ENCODE measurements at places on chromosomes 6 and 20. TPM values are rescaled to one million over a fixed set of nuclear protein-coding genes. Genes with fewer than 3 reads are reported as not detected.

ANGPT4 gene
- total RNA-seq = 5.7 TPM

HSPA1L gene
- not detected for total RNA-seq

- DNase-seq = no peak
- no peaks in the 10 kb centered on the region for H3K27me3 ChIP-seq
- H3K4me1 ChIP-seq = no peaks in the 10 kb centered on the region
- no peak overlapping the region for H3K27ac ChIP-seq
- no peak overlapping the region for H3K4me3 ChIP-seq
- no peaks in the 10 kb centered on the region for H3K36me3 ChIP-seq
Measured at GRCh38 chr20:20214757-20215275, 153.1 kb upstream of the INSM1 start.

GRCh38 chr20:4563534-4563933 is 158.2 kb upstream of the PRND start:
- no peaks in the 10 kb centered on the region for H3K36me3 ChIP-seq
- H3K4me1 ChIP-seq = no peaks in the 10 kb centered on the region
- no peak for DNase-seq
- H3K27ac ChIP-seq = no peak overlapping the region
- H3K4me3 ChIP-seq = no peak overlapping the region

DNA sequence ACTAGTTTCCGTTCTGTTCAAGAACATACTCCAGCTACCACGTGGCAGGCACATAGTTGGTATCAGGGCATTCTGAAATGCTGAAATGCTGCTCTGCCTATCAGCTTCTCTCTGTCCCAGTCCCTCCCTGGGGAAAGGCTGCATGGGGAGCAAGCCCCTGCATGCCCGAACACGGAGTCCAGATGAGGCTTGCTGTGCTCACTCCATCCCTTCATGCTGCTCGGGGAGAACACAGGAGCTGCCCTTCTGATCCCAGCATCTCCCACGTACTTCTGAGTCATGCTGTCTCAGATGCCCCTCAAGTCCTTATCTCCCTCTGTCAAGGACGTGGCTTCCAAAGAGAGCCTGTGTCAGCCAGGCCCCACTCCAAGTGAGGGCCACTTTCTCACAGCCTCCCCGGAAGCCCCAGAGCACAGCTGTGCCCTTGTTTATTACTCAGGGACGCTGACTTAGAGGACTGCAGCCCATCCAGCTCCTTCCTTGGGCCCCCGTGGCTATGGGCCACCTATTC is 29.4 kb downstream of the THBS2 start:
- H3K27ac ChIP-seq = peak overlapping the region; percentile 77
- H3K4me1 ChIP-seq = peaks cover 10% of the 10 kb centered on the region
- H3K4me3 ChIP-seq = no peak overlapping the region
- peaks cover 92% of the 10 kb centered on the region for H3K36me3 ChIP-seq
- no peak for DNase-seq
- no peaks in the 10 kb centered on the region for H3K27me3 ChIP-seq

- H3K4me3 ChIP-seq = no peak overlapping the region
- peaks cover 64% of the 10 kb centered on the region for H3K36me3 ChIP-seq
- H3K27me3 ChIP-seq = no peaks in the 10 kb centered on the region
Measured at GRCh38 chr6:44397424-44398164, 10.1 kb downstream of the CDC5L start.

DNA sequence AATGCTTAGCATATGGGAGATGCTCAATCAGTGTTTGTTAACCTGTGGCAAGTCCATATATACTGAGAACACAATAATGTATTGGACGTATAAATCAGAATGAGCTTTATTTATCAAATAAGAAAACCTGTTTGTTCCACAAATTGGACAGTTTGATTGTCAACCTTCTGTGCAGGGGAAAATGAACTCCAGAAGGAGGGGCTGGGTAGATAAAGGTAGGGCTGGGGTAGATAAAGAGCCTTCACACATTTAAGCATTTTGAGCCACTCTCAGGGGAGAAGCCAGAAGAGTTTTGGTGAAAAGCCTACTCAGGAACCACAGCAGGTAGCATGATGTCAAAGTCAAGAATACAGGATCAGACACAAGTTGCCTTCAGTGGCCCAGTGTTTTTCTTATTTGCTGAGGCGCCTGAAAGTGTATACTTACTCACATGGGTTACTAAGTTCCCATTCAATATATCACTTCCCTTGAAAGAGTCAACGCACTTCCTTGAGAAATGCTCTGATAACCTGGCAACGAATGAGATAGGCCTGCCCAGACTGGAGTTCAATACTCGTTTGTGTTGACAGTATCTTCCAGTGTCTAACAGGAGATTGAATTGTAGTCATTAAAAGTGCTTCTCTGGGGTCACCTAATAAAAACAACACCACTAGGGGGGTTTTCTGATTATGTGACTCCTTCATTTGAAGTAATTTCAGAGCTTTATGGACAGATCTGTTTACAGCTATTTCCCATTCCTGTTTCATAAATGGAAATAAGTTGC is 263.9 kb upstream of the CITED2 start:
- H3K4me3 ChIP-seq = no peak overlapping the region
- no peak overlapping the region for H3K27ac ChIP-seq
- no peaks in the 10 kb centered on the region for H3K36me3 ChIP-seq
- H3K27me3 ChIP-seq = no peaks in the 10 kb centered on the region
- no peak for DNase-seq
